Memory B cell (primary cell): ENCODE measurements at places on chromosomes 12 and 14.

GRCh38 chr12:71865166-71865713 is 25.7 kb downstream of the TBC1D15 start:
- no peak for DNase-seq

GRCh38 chr12:104846056-104846767 is 111.9 kb downstream of the SLC41A2 start:
- DNase-seq = no peak

DNA sequence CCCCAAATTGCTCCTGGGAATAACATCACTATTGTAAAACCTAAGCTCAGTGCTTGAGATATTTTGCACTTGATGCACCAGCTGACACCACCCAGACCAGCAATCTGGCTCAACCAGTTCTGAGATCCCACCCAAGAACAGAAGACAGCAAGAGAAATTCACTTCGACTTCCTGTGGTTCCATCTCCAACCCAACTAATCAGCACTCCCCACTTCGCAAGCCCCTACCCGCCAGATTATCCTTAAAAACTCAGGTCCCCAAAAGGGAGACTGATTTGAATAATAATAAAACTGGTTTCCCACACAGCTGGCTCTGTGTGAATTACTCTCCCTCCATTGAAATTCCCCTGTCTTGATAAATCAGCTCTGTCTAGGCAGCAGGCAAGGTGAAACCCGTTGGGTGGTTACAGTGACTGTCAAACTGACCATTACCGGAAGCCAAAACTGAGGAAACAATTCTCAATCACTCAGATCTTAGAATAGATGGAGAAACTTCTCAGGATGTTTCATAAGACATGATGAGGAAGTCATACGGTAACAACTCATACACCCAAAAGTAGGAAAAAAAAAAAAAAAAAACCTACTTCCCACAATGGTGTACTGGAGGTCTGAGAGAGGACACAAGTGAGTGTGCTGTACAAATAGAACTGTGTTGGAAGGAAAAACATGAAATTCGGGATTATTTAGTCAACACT is 92.4 kb downstream of the TMTC1 start:
- DNase-seq = no peak

DNA sequence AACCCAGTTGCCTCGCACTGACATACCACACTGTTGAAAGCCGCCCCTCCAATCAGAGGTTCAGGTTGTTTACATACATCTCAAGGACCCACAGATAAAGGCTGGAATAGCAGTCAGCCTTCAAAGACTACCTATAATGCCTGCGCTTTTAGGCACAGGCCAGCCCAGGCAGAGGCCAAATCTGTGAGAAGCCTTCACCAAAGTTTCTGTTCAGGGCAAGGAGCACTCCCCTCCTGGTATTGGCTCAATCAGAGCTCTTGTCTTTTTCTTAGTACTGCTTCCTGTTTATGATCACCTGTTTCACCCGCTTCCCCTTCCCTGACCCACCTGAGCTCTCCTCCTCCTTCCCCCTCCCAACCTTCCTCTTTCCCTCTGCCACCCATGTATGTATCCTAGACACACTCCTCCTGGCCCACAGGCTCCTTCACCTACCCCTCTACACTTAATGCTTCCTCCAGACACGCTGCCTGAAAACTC is 34.8 kb downstream of the DUSP16 start:
- DNase-seq = no peak

DNA sequence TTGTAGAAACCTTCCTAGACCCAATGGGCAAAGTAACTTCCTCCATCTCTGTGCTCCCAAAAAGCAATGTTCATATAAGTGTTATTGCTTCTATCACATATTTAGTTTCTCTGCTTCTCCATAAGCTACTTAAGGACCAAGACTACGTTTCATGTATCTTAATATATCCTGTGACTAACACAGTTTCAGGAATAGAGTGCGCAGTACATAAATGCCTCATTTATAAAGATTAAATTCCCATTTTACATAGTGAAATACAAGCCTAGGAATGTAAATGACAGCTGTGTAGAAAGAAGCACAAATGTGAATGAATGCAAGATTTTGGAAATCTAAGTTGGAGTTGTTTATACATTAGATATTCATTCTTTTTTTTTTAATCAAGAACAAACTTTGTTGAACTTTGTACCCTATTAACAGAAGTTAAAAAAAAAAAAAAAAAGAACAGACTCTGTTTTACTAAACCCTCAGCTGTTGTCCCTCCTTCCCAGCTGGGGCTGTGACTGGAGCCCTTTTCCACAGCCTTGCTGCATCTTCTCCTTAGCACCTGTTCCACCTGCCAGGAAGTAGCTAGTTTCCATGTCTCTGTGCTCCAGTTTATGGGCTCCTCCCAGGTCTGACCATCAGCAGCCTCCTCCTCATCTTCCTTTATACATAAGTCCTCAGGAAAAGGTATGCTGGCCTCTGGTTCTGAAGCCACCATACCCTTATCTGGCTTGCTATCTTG is 7.0 kb upstream of the METTL17 start:
- DNase-seq = no peak
